ENCODE measurements at places on chromosomes 1 and 21.

DNA sequence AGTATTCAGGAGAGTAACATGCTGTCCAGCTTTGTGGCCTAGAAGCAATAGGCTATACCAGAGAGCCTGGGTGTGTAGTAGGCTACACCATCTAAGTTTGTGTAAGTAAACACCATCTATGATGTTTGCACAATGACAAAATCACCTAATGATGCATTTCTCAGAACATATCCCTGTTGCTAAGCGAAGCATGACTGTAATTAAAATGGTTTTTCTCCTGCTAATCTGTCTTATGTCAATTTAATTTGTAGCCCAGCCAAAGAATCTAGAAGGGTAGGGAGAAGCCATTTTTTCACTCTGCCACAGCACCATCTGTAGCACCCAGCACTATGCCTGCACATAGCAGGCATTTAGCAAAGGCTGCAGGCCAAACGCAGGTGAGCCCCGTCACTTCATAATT, 2.0 kb upstream of the TTC24 start:
- no peak for DNase-seq

- DNase-seq = no peak
These were observed 25.2 kb downstream of the ETS2 start for GRCh38 chr21:38830671-38831525.

DNA sequence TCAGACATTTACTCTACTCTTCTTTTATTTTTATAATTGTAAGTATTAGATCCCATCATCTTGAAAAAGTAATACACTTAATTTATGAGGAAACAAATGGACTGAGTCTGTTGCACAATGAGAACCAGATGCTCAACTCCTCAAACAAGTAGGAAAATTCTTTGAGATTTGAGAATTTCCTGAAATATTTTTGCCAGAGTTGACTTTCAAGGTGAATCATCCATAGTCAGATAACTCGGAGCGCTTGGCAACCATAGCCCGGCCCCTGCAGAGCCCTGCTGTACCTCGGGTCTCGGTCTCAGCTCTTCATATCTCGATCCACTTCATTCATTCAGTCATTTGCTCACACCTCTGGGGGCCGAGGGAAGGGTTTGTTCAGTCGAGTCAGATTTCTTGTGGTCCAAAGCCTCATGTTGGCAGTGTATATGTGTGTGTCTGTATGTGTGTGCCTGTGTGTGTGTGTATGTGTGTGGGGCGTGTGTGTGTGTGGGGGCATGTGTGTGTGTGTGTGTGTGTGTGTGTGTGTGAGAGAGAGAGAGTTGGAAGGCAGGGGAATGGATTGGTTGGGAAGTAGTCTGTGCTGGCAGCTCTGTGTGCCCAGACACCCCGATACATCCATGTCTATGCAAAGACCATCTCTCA, 18.1 kb upstream of the PCP4 start:
- DNase-seq = no peak

- no peak for DNase-seq
These were observed 5.7 kb downstream of the SLC6A17 start for GRCh38 chr1:110155878-110156522.

DNA sequence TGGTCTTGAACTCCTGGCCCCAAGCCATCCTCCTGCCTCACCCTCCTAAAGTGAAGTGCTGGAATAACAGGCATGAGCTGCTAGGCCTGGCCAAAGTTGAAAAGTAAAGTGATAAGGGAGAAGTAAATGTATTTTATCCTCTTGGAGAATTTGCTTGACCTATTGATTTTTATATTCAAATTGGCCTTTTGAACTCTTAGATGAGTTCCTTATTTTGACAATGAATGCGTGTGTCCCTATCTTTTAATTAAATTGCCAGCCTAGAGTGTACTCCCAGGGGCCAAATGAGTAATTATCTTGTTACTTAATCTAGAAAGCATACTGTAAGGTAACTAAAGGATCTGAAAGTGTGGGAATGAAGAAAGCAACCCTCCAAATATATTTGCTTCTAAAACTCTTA, 11.4 kb downstream of the RNF11 start:
- DNase-seq = no peak

GRCh38 chr1:52677076-52677806, 20.9 kb downstream of the COA7 start:
- no peak for DNase-seq

GRCh38 chr1:91759076-91759475, 126.9 kb downstream of the TGFBR3 start:
- DNase-seq = no peak

DNA sequence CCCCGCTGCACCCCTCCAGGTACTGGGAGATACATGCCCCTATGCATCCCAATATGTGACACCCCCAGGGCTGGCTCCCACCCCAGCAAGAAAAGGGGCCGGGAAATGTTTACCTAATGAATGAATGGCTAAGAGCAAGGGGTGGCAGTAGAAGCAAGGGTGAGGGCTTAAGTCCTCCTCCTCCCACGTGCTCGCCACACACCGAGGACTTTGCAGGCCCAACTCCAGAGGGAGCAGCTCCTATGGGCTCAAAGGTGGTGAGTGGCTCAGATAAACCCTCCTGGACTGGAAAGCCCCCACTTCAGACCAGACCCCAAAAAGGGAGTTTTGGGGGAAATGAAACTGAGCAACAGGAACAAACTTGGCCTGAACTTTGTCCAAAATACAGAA, 11.4 kb downstream of the SLC45A3 start:
- DNase-seq = no peak

- no peak for DNase-seq
These were observed 10.0 kb downstream of the GBP7 start for GRCh38 chr1:89165811-89166210.

DNA sequence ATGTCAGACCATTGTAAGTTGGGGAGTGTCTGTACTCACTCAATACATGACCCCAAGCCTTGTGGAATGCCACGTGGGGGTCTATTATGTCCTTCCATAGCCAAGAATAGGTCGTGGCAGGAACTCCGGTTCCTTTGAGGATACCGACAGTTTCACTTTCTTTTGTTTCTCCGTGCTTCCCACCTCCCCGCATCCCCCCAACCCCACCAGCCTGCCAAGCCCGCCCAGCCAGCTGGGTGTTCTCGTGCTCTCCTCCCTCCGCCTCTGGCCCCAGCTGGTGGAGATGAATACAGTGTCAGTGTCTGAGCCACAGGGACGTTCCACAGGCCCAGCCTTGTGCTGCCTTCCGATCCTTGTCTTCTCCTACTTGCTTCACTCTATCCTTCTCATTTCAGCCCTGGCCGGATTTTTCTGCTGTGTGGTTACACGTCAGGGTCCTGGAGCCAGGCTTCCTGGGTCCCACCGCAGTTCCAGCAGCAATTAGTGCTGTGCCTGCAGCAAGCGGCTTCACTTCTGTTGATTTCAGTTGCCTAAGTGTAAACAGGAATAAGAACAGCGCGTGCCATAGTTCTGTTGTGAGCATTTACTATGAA, 4.1 kb upstream of the AGTRAP start:
- no peak for DNase-seq

DNA sequence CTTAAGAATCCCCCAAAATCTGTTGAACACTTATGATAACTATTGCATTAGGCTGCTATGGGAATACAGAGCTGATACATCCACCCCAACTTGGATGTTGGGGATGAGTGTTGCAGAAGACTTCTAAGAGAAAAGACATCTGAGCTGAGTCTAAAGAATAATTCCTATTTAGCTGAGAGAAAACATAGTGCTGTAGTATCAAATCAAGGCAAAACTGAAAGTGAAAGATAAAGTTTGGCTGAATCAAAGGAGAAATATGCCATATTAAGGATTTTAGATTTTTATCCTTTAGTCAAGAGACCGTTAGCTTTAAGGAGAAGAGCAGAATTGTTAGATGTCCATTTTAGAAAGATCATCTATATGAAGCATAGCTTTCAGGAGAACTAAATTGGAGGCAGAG, 726.9 kb upstream of the PTBP2 start:
- no peak for DNase-seq

DNA sequence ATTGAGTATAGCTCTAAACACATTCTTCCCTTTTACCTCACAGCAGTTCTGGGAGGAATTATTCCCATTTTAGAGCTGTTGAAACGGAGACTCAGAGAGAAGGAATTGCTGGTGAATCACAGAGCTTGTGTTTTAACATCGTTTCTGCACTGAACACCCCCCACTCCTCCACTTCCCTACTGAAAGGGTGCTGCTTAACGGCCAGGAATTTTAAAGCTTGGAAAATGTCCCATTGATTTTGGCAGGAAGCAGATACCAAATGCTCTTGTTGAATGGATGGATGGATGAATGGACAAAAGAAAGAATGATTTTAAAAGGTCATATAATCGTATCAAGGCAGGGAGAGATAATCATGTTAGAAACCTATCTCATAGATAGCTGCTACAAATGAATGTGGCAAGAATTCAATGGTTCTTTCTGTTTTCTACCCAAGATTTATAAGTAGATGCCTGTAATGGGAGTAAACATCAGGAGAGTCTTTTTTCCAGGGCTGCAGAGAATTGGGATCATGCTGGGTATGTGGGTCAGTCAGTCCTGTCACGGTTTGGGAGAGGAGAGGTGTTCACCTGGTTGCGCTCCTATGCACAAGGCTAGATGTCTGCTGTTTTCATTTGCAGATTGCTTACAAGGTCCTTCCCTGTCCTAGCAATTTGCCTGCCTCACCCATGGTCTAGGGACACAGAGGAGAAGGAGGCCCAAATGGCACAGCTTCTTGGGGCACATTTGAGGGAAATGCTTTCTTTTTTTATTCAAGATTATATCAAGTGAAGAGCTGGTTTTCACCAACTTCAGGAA, 19.0 kb downstream of the FAM163A start:
- no peak for DNase-seq

DNA sequence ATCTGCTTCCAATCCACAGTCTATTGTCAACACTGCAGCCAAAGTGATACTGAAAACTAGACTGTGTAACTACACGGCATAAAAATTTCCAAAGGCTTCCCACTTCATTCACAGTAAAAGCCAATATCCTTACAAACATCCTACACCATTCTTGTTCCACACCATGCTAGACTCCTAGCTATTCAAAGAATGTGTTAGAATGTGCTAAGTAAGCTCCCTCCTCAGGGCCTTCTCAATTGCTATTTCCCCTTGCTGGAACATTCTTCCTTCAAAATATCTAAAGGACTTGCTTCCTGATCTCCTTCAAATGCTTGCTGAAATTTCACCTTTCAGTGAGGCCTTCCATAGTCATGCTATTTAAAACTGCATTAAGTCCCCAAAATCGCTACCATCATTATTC, 228.1 kb downstream of the AKT3 start:
- no peak for DNase-seq

- DNase-seq = no peak
These were observed 103.3 kb downstream of the WDR3 start for GRCh38 chr1:118032883-118033282.

DNA sequence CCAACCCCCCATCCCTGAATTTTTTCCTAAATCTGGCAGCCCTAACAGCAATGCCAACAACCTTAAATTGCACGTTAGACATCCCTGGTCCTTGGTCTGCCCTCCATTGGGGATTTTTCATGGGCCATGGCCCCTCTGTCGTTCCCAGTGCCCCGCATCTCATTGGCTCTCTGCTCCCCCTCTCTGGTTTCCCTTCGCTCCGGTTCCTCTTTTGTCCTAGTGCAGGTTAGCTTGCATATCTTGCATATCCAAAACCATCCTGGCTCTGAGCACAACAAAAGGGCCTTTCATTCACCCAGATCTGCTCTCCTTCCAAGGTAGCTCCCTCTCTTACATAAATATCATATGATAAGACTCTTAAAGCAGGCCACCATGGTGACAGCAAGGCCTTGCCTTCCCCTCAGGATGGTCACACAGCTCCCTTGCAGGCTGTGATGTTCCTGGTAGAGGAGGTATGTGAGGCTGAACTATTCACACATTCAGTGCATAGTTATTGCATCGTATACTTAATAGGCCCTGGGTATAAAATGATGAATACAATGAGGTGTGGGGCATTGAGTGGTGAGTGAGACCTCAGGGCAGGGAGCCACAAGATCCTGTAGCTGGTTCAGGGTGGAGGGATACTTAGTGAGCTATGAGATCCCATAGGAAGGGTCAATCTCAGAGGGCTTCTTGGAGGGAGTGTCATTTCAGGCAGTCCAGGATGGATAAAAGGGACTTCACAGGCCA, 45.2 kb downstream of the TENT5C start:
- DNase-seq = no peak

- DNase-seq = no peak
These were observed 62.1 kb downstream of the LRRN2 start for GRCh38 chr1:204623365-204623893.

GRCh38 chr1:160711602-160712311, at the start of gene CD48:
Gene CD48 (minus strand): TSS chr1:160711822. CDS start chr1:160711763, 59 bp downstream.
- DNase-seq = peak; percentile 38

- no peak for DNase-seq
These were observed 85.2 kb downstream of the KIF1B start for GRCh38 chr1:10295481-10296085.
